Stimulated activated CD8-positive, alpha-beta memory T cell treated with anti-CD3 and anti-CD28 coated beads, Interleukin-12 subunit alpha, Interleukin-12 subunit beta, amount 100 ng/mL, for 4 hours (primary cell): ENCODE measurements at places on chromosomes 2 and 18.

- no peak for DNase-seq
These were observed 786 bp downstream of the TAF1B start for GRCh38 chr2:9844036-9844483.

DNA sequence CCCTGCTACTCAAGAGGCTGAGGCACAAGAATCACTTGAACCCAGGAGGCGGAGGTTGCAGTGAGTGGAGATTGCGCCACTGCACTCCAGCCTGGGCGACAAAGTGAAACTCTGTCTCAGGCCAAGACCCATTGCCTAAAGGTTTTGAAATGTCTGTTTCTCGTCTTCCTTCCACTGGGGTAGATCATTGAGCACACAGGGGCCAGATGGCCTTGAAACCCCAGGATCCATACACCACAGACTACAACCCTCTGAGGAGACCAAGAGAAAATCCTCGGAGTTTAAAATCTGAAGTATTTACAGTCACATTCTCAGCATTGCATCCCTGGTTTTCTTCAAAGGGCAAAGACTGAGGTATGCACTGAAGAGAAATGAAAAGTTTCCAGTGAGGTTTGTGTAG lies 7.1 kb upstream of the EPAS1 start:
- DNase-seq = no peak

DNA sequence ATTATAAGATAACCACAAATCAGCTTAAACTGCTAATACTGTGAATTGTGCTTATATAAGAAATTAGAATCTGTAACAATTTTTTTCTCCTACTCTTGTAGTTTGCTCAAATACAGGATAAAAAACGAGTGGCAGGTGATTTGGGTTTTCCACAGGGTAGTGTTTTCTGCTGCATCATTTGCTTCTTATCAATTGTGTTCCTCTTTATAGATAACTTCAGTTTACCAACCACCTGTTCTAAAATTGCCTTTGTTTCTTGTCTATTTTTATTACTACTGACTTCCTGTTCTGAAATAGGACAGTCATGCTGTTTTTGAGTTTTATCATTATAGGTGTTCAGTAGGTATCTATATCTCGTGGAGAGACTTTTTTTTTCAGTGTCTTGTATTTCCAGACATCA lies 56.9 kb downstream of the MFSD6 start:
- no peak for DNase-seq

DNA sequence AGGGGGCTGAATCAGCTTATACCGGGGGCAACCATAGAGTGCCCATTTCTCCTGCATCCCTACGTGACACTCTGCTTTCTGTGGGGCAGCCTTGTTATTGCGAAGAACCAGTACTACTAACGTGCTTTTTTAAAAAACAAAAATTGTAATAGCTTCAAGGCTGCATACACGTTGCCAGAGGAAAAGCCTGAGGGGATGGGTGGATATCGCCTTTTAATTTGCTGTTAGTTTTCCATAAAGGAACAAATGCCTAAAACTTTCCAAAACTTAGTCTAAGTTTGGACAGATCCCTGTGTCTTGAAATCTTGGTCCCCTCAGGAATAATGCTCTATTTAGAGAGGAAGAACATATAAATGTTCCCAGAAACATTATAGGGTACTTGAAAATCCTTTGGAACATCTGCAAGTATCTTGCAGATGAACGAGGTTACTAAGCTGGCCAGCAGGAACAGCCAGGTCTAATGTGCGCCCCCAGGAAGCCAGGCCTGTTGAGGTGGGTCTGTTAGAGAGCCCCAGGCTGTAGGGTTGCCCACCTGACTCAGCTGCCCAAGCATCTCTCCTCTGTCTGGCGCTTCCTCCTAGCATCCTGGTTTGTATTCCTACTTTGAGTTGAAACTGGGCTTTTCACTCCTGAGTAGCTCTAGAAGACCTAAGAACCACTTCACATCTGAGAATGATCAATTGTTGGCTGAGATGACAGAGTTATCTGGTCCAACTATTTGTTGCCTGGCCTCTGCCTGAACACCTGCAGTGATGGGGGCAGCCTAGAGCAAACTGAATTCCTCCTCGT lies 96.9 kb downstream of the TGOLN2 start:
- DNase-seq = no peak

DNA sequence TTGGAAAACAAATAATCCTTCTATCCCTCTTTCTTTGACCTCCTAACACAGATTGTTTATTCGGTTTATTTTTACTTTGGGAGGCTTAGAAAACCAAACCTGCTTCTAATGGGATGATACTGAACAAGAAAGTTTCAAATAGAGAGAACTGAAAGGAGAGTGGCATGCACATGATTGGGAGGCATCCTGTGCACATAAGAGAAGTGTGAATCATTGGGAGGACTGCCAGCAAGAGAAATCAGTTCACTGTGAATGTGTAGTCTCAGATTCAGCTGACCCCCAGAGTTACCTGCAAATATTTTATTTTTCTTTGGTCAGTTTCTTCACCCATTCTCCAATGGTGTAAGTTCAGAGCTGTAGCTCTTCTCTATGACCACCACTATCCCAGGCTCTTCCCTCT lies 1363.2 kb upstream of the ACVR2A start:
- no peak for DNase-seq

DNA sequence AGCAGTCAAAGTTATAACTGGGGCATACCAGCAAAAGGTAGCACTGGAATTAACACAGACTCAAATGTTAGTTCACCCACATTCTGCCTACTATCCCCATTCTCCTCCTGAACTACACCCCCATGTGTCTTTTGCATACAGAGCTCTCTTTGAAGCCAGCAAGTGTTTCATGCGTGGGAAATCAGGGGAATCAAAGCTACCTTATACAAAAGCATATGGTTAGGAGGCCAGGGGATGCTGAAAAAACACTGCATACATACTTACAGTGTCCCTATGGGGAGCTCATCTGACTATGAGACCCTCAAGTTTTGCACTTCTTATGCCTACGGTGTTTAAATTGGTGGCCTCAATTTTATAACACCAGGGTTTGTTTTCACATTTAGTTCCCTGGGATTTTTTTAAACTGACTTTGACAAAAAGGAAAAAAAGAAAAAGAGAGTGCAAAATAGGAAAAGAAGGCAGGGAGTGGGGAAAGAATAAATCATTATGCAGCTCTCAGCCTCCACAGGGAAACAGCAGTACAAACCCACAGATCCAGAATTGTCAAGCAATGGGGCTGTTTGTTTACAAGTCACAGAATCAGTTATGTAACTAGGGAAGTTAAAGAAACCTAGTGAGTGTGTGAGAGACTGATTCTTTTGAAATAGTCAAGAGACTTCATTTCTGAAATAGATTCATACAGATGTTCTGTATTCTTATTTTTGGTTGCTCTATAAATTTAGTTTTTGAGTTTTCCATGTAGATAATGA lies 20.1 kb upstream of the PPP3R1 start:
- DNase-seq = no peak

- no peak for DNase-seq
These were observed 115.4 kb upstream of the ZNF521 start for GRCh38 chr18:25467226-25467987.

DNA sequence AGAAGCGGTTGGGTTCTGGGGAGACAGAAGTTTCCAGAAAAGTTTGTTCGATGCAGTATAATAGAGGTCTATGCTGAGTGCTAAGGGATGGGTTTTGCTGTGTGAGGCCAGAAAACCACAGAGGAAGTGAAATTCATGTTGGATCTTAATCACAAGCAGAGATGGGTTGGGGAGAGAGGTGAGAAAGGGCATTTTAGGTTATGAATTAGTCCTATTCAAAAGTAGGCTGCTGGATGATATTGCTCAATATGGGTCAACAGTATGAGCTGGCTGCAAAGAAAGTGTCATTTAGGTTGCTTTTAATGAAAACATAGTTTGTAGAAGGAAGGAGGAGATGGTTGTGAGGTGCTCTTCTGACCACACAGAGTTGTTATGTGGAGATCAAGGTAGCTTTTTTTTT lies 118.8 kb upstream of the LHCGR start:
- no peak for DNase-seq
